ENCODE measurements at places on chromosomes 1 and 21.

- no peak for DNase-seq
These were observed 835 bp downstream of the C1orf52 start for GRCh38 chr1:85258536-85259117.

DNA sequence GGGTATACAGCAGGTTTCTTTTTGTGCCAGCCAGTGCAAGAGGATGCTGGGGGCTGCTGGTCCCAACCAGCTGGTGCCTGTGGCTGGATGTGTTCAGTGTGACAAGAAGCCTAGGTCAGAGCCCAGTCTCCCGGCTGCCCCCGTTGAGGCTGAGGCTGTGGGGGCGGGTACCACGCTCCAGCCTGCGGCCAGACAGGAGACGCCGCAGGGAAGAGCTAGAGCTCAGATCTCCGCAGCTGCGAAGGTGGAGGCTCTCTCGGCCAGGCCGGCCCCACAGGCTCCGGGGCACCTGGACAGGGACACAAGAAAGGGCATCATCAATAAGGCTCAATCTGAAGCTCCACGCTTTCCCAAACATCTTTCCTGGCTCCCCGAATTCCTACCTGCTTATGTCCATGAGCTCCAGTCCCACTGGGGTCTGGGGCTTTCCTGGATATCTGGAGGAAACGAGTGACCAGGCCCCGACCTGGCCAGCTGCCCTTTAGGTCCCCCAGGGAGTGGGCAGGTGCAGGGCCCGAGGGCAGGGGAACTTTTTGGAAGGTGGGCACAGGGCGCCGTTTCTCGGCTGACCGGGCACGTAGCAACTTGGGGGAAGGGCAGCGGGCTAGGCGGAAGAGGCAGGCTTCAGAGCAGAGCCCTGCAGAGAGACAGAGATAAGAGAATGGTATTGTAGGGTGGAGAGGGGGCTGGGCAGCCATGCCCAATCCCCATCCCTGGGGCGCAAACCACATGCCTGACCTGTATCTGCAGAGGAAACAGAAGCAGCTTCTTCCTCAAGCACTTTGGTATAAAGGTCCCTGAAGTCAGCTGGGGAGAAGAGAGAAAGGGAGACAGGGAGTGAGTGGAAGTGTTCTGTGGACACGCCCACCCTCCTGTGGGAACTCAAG is 7.4 kb downstream of the ENTREP3 start:
- no peak for DNase-seq

GRCh38 chr1:113073479-113073950 is 517 bp downstream of the LRIG2 start:
- peak; percentile 75 for DNase-seq

DNA sequence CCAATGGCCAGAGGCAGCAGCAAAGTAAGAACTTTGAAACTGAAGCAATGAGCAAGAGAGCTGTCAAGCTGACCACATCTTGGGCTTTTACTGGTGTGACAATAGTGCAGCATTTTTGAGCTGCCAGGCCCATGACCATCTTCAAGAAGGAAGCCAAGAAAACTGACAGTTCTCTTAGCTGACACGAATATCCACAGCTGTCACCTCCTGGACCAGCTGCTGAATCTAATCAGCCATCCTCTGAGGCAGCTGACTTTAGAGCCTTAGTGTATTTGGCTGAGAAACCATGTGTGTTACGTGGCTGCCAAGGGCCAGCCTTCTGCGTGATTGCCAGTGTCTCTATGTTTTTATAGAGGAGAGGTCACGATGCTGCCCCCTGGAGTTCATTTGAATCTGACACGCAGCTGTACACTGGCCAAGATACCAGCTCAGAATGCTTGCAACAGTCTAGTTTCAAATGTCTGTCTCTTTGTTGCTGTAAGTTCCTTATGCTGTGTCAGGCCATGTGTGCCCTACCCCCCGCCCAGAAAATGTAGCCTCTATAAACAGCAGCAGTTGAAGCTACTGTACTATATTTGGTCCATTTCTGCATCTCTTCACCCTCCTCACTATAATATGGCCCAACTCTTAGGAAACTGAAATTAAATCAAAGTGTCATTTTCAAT is 39.7 kb downstream of the PALMD start:
- peak; percentile 44 for DNase-seq

GRCh38 chr21:24895885-24896734 is 711.2 kb downstream of the MRPL39 start:
- DNase-seq: peak; percentile 1

- DNase-seq: no peak
These were observed 18.7 kb downstream of the TNFRSF8 start for GRCh38 chr1:12081648-12082396.

- no peak for DNase-seq
These were observed 24.0 kb downstream of the LRRC8D start for GRCh38 chr1:89844860-89845259.

DNA sequence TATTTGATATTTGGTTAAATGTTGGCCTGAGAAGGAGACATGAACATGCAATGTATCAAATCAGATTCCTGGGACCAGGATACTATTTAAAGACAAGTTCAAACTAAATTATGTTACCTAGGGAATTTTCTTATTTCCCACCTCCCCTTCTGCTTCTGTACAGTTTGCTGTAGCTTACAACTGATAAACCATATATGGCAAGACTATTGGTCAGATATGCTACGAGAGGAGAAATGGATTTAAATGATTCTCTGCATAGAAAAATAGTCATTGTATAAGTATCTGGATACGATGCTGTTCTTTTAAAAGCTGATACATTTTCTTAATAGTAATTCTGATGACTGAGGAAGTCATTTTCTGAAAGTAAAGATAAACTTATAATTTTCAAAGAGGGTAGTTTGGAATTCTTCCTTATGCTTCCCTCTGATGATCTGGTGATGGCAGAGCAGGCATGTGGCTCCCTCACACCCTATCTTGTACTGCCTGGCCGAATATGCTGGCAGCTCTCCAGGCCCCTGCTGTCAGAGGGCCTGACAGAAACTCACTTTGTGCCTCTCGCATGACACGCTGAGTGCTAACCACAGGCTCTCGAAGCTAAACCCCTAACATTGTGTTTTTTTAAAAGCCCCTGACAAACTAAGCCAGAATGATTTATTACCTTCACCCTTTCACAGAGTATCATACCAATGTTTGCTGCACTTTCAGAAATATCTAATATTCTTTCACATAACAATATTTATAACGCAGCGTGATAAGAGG is 19.4 kb downstream of the RRP15 start:
- DNase-seq: peak; percentile 73

- DNase-seq: no peak
These were observed 62.6 kb downstream of the VPS26C start for GRCh38 chr21:37204580-37204979.

DNA sequence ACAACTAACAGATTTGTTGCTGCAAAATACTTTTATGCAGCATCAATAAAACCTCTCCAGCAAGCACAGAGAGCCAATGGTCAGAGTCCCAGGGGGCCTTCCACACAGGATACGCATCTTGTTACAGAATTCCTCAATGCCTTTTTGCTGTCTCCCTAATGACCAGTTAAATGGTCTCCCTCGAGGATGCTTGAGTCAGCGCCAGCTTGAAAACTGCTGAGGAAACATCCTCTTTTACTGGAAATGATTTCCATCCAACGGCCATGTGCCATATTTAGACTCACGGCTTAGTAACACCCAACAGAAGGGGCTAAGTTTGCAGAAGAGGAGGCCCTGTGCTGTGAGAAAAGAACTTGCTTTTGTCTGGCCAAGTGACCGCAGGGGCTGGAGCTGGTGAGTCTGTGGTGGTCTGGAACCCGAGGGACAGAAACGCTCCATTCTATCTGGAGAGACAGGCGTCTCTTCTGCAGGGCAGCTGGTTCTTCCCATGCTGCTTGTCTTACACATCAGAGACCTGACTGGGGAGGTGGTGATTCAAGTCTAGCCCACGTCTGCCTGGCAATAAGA is 496.4 kb downstream of the SETD4 start:
- no peak for DNase-seq

DNA sequence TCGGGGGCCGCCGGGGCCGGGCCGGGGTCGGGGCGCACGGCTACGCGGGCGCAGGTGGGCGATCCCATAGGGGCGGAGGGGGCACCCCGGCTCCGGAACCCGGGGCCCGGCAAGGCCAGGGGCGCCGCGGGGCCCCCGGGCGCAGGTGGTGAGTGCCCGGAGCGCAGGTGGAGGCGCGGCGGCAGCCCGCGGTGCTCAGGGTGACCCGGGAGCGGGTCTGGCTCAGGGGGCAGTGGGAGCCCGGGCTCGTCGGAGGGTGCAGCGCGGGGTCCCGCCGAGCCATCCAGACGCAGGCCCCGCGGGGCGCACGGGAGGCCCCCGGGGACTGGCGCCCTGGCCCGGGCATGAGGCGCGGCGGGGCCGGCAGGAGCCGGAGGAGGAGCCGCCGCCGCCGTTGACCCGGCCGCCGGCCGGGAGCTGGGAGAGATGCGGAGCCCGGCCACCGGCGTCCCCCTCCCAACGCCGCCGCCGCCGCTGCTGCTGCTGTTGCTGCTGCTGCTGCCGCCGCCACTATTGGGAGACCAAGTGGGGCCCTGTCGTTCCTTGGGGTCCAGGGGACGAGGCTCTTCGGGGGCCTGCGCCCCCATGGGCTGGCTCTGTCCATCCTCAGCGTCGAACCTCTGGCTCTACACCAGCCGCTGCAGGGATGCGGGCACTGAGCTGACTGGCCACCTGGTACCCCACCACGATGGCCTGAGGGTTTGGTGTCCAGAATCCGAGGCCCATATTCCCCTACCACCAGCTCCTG is 489 bp downstream of the CELSR2 start:
- peak; percentile 83 for DNase-seq

All from SK-N-SH (cell line).